ENCODE measurements at places on chromosomes 2 and 18.

- no peak for DNase-seq
These were observed 35.6 kb upstream of the B3GNT7 start for GRCh38 chr2:231359948-231360347.

- DNase-seq, result no peak
These were observed 33.8 kb downstream of the PRELID3A start for GRCh38 chr18:12441475-12442034.

- no peak for DNase-seq
These were observed 227.8 kb downstream of the TMEM163 start for GRCh38 chr2:134491022-134491421.

- no peak for DNase-seq
These were observed 275.0 kb downstream of the ZEB2 start for GRCh38 chr2:144244938-144245337.

DNA sequence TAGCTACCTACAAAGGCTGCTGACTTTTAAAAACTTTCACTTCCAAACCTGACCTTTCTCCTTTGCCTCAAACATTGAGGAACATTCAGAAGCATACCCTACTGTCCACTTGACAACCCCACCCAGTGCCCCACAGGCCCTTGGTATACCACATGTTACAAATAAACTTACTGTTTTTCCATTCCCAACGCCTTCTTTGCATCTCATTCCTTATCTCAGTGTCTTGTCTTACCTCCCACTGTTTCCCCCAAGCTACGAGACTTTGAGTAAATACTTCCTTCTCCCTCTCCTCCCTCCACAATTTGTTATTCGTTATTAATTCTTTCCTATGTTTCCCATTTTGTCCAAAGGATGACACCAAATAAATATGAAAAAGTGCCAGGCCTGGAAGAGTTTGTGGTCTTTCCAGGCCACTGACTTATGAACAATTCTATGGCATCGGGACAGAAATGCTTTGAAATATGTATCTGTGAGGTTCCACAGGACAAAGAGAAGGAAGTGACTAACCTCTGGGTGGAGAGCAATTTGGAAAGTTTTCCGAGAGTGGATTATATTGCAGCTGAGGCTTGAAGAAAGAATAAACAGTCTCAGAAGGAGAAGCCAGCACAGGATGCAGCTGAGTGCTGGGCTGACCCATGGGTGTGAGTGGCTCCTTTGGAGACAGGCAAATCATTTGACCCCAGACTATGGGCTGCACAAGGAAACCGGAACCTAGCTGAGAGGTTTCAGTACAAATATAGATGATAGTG lies 409.0 kb downstream of the LPIN1 start:
- no peak for DNase-seq

DNA sequence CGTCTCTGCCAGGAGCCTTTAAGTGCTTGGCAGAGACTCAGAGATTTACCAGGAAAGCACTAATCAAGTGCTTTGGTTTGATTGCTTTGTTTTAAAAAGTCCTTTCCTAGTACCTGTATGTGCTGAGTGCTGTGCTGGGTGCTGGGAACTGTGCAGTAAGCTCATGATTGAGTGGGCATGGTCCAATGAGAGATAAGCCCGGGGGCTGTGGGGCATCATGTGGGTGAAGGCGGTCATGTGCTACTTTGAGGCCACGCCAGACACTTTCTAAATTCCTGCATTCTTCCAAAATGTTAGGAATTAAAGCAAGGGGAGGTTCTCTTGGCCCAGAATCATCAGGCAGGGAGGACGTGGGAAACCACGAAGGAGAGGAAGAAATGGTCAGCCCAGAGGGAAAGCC lies 109.0 kb downstream of the ACAA2 start:
- DNase-seq, result peak; percentile 94

GRCh38 chr2:216533609-216534008 lies 35.0 kb downstream of the RPL37A start:
- no peak for DNase-seq

GRCh38 chr2:241893265-241893664 lies 23.7 kb downstream of the RTP5 start:
- DNase-seq, result no peak

GRCh38 chr2:19262150-19262549 lies 96.3 kb downstream of the OSR1 start:
- no peak for DNase-seq

GRCh38 chr18:80238651-80239260 lies 8.6 kb downstream of the PARD6G start:
- DNase-seq, result no peak

- no peak for DNase-seq
These were observed 69.8 kb downstream of the NEB start for GRCh38 chr2:151664520-151664919.

DNA sequence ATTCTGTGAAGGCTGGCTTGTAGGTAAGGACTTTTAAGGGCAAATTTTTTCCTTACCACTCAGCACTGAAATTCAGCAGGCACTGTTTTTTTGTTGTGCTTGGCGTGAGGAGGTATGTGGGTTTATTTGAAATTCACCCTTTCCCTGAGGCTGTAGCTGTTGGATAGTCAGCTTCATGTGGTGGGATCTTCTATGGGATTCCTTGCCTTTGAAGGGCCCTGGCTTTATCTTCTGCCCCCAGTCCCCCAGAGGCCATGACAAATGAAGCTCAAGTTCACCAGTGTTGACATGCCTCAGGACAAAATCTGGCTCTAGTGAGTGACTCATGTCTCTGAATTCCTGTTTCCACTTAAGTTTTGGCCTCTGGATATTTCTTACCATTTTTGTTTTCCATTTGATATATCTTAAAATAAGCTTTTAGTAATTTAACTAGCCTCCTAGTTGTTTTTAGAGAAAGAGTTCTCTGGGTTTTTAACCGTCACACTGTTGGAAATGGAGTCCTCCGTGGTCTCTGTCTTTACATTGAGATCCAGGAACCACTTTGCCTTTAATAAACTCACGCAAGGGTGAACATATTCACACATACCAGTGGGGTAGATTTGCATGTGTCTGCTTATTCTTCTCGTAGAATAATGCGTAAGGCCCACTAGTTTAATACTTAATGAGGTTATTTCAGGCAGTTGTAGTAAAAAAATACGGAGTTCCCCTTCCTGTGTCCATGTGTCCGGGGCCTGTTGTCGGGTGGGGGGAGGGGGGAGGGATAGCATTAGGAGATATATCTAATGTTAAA lies 211.1 kb upstream of the FAM98A start:
- DNase-seq, result no peak

- DNase-seq, result no peak
These were observed 670 bp downstream of the GKN1 start for GRCh38 chr2:68974946-68975665.

DNA sequence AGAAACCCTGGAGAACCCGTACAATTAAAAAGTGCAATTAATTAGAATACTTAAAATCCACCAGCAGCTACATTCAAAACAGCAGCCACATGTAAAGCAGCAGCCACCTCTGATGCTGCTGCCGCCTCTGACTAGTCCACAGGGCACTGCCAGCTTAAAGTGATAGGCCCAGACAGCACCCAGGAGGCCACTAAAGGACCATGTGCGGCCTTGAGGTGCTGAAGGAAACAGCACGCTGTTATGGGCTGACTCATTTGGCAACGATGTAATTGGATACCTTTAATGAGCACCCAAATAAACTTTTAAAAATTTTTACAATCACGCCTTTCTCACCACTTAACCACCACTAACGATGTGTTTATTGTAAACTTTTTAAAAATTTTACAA lies 209.3 kb upstream of the NCKAP5 start:
- no peak for DNase-seq

GRCh38 chr2:120534457-120534856 lies 188.5 kb downstream of the INHBB start:
- DNase-seq, result no peak

- DNase-seq, result no peak
These were observed 235.6 kb downstream of the PIK3C3 start for GRCh38 chr18:42190643-42191042.

- no peak for DNase-seq
These were observed 61.6 kb upstream of the CYRIA start for GRCh38 chr2:16727256-16727655.

DNA sequence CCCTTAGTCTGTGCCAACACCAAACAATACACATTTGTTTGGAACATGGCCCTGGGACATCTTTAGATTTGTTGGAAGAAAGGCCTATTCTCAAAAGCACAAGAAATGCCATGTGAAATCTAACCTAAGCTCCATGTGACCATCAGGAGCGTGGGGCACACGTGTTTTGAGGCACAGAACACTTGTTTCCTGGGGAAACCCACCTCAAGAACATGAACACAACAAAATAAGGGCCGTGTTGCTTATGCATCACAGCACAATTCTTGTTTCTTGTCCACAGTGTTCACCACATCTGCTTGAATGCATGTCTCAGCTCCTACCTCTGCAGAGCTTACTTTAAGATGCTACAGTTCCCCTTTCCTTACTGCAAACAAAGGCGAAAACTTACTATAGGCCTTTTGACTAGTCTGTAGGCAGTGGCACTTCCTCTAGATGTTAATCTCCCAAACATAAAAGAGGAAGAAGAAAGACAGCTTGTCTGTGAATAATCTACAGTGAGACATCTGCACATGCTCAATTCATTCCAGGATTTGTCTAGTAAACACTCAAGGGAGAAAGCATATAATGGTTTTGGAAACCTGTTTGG lies 165.0 kb downstream of the ANKRD44 start:
- DNase-seq, result no peak

DNA sequence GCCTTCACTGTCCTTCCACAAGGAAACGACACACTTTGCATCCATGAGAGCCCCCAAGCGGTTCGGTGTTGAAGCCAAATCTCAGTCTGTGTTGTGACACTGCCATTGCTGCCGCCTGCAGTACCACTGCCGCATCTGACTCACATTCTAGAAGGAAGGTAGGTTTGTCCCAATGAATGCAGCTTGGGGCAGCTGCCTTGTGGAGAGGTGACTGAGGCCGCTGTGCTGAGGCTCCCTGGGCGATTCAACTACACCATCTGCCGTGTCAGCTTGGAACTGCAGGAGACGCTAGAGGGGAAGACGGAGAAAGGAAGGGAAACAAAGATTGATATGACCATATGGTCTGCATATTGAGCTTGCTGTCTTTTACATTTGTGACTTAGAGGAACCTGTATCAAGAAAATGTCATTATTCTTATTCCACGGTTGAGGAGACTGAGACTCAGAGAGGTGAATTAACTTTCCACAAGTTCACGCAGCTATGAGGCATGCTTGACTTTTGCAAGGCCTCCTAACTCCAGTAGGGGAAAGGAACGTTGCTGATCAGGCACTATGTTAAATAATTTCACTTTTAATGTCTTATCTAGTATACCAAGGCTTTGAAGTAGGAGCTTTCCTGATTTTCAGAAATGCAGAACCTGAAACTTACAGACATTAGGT lies 43.5 kb upstream of the LMAN1 start:
- peak; percentile 71 for DNase-seq

- no peak for DNase-seq
These were observed 216.9 kb downstream of the ARHGAP15 start for GRCh38 chr2:143345887-143346787.

- no peak for DNase-seq
These were observed 125.9 kb upstream of the KCNH7 start for GRCh38 chr2:162964513-162964912.

DNA sequence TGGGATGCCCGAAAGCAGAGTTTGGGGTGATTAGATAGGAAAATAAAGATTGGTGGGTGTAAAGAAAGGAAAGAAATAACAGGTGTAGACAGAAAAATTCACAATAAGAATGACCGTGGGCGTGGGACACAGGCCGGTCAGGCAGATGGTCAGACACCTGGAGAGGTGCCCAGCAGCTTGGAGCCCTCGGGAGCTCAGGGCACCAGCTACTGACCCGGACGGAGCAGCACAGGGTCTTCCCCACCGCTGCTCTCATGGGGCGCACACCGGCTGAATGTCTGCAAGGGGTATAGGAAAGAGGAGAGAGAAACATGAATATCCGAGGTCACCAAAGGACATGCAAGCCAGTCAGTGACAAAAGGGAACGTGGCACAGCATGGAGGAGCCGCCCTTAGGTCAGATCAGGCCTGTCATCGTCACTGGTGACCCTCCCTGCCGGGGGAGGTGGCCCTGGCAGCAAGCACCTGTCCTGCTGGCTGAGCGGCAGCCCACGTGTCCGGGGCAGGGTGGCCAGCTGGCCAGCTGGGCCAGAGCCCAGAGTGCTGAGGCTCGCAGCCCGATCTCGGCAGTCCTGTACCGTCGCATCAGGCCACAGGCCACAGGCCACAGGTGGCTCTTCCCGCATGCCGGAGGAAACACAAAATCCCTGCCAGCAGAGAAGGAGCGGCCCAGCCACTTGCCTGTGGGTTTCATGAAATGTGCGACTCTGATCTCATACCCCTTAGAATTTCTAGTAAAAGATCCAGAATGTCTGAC lies 112.0 kb upstream of the NDUFV2 start:
- DNase-seq, result no peak

DNA sequence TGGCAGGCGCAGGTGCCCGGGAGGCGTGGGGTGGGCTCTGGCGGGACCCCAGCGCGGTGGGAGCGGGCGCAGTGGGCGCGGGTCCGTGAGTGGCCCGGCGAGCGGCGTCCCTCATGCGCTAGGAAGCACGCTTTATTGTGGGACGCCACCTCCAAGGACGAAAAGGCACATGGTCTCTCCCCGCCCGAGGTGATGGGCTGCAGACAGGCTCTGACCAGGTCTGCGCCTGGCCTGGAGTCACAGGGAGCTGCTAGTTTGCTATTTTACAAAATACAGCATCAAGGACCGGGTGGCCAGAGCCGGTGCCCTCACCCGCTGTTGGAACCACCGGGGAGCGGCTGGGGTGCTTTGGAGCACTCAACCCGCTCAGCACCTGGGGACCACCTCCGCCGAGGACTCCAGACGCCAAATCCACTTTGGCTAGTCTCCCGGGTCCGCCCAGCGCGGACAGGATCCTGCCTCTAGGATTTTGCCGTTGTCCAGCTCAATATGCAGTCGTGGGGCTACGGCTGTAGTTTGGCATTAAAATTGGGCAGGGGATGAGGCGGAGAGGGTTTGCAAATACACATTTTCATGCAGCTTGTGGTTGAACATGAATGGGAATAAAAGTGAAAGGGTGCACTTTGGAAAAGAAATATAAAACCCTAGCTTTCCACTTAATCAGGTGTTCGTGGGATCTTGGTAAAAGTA lies 65.4 kb downstream of the LRRFIP1 start:
- DNase-seq, result peak; percentile 67

- no peak for DNase-seq
These were observed 116.6 kb downstream of the SRBD1 start for GRCh38 chr2:45494275-45494977.

DNA sequence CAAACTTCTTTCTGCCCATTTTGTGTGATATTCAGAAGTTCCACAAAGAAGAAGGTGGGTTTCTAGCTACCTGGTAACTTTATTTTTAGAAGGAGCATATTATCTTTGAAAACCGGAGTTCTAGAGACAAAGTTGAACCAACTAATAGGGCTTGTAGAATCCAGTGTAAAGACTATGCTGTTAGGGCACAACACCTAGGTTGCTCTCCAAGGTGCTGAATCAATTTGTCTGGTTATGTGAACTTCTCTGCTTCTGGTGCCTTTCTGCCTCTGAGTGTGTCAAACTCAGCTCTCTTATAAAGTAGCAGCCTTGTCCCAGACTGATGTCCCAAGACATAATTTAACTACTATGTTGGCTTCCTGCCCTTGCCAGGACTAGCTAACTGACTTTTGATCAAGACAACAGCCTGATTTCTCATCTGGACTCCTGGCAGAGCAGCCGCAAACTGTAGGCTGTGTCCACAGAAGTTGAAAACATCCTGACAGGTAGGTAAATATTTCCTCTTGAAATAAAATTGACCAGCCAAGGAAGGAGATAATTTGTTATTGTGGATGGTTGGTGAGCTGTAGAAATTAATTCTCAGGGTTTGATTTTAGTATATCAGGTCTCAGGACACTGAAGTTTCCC lies 119.4 kb downstream of the CYRIA start:
- DNase-seq, result no peak
